ENCODE measurements at places on chromosomes 16 and 17.

DNA sequence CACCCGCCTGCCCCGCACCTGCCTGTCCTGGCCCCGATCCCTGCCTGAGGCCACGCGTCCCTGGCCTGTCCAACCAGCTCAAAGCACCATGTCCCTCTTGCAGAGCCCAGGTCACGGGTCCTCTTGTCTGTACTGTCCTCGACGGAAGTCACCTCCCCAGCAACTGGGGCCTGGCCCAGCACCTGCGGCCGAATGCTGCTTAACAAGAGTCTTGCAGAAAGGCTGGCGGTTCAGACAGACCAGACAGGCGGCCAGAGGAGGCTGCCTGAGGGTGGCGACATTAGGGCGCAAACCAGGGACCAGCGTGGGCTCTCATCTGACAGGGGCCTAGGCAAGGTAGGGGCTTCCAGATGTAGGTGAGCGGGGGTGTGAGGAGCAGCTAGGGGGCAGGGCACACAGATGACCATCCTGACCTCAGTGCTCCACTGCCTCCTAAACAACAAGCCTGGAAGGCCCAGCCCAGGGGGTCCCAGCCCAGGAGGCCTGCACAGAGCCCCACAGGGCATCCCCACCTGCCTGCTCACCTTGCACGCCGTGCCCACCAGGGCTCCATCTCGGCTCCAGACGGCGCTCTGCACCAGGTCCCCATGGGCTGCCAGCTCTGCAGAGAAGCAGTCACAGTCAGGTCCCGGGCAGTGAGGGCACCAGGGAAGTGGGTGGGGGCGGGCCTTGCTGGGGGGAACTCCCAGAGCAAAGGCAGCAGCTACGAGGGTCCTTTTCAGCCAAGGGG lies 11.3 kb downstream of the CORO7 start:
- DNase-seq = no peak

DNA sequence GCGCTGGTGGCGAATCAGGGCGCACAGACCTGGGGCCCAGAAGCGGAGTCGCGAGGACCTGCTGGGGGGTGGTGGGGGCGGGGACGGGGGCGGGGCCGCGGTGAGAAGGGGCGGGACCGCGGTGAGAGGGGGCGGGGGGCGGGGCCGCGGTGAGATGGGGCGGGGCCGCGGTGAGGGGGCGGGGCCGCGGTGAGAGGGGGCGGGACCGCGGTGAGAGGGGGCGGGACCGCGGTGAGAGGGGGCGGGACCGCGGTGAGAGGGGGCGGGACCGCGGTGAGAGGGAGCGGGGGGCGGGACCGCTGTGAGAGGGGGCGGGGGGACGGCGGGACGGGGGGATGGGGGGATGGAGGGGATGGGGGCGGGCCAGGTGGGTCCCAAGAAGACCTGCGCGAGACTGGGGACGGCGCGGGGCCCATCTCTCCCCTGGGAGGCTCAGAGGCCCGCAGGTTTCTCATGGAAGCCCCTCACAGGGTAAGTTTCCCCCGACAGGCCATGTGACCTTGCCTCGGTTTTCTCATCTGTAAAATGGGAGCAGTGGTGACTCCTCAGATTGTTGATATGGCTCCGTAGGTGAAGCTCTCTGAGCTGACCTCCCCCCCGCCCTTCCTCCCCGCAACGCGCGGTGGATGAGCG lies 28.6 kb upstream of the DBNDD1 start:
- no peak for DNase-seq

DNA sequence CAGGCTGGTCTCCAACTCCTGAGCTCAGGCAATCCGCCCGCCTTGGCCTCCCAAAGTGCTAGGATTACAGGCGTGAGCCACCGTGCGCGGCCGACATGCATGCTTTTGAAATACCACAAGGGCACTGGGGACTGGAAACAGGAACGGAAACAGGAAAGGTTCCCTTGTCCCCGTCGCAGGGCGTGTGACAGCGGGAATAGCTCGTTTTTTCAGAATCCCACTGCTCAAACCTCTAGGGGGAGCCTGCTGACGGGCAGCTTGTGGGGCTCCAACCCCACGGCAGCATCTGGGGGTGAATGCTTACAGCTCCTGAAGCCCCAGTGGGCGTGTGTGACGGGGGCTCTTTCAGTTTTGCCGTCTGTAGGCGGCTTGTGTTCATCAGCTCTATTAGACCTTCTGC lies 18.8 kb upstream of the ASGR2 start:
- no peak for DNase-seq

DNA sequence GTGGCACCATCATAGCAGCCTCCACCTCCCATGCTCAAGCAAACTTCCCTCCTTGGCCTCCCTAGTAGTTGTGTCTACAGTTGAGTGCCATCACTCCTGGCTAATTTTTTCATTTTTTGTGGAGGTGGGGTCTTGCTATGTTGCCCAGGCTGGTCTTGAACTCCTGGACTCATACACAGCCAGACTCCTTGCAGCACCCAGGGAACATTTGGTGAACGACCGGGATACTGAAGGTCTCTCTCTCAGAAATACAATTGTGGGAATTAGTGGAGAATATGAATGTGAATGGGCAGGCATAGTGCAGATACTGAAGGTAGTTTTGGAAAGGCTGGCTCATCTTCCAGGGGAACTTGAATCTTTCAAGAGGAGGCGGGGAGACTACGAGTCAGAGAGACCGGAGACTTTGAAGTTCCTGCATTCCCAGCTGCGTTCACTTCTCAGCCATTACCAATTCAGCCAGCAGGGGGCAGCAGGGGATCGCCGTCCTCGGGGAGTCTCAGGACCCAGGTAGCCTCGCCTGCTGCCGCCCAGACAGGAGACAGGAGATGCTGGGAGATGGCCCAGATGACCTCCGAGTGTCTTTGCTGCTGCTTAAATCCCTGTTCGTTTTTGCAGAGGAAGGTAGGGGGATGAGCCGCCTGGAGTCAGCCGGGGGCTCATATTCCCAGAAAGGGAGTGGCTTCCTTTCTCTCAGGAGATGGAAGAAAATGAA lies 68.6 kb downstream of the HAPSTR1 start:
- peak; percentile 89 for DNase-seq

DNA sequence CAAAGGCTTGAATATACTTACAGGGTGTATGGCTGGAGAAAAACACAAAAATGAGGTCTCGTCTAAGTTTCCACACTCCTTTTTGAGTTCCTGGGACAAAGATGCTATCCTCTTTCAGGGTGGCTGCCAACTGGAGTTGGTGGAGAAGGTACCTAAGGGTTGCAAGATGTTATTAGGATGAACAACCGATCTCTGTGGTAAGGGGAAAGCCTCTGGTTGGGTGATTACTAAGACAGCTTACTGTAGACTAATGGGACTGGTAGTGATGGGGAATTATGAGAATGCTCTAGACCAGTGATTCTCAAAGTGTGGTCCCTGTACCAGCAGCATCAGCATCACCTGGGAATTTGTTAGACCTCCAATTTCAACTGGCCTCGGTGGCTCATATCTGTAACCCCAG lies 6.0 kb downstream of the ADAT1 start:
- DNase-seq = no peak

GRCh38 chr17:27402943-27403342 lies 53.3 kb upstream of the KSR1 start:
- no peak for DNase-seq

DNA sequence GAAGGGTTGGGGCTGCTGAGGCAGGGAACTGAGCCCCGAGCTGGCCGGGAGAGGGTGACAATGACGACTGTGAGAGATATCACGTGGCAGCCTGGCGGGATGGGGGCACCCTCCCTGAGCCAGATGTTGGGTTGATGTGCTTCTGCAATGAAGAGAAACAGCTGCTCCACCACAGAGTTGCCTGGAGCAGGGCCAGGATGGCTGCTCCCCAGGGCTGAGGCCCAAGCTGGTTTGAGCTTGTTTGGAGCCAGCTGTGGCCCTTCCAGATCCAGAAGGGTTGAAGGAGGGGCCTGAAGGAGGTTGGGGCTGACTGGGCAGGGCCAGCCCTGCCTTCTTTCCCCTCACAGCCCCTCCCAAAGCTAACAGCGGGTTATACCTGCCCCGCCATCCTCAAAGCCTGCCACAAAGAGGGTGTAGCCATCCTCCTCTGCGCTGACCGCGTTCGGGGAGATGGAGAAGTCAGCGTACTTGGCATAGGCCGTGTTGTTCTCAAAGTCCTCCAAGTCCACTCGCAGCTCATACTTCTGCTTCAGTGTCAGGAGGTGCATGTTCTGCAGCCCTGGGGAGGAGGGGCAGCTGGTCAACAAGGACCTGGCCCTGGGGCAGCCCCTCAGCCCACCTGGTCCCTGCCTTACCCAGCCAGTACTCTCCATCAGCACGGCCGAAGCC lies 2.1 kb downstream of the MFAP4 start:
- peak; percentile 84 for DNase-seq

DNA sequence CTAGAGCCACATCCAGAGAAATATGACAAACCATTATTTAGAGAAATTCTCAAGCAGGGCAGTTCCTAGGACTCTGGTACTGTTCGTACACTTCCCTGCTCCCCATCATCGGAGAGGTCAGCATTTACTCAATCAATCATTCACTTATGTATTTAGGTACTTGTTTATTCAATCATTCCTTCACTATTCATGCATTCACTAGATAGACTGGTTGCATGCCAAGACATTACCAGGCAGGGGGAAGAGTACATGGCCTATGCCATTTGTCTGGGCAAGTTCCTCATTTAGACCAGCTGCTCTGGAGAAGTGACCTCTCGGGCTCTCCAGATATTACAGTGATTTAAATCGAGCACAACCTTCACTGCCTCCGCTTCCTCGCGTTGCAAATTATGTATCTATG lies 603.4 kb downstream of the KCNJ2 start:
- DNase-seq = no peak

GRCh38 chr16:81421126-81421525 lies 23.5 kb upstream of the CMIP start:
- no peak for DNase-seq

DNA sequence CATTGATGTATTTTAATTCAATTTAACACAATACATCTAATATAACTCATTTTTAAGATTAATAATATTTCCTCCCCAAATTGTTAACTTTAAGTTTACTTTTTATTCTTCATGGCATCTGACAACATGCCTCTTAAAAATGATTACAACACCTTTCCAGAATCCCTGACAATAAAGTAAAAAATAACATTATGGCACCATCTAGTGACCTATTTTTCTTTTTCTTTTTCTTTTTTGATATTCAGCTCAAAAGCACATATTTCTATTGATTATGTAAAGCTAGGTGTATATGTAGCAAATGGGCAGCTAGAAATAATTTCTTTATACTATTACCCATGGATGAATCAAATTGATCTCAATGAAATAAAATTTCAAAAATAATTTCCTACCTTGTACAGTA lies 834.3 kb upstream of the CDH8 start:
- no peak for DNase-seq

- DNase-seq = peak; percentile 47
These were observed 146.8 kb downstream of the SEC14L1 start for GRCh38 chr17:77287432-77288068.

DNA sequence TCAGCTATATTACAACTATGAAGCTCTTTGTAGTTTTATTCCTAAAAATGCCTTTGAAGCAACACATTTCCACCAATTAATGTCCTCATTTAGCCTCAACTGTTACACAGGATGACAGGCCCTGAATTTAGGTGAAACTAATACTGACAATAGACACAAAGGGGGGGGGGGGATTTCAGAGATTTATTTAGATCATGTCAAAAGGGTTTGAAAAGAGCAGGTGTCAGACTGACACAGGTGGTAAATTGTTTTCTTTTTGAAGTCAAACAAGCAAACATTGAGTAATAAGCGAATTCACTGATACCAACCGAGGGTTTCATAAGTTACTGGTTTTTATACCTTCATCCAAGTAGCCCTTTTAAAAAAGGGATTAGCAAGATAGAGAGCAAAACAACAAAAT lies 40.8 kb downstream of the KANSL1 start:
- DNase-seq = peak; percentile 53

DNA sequence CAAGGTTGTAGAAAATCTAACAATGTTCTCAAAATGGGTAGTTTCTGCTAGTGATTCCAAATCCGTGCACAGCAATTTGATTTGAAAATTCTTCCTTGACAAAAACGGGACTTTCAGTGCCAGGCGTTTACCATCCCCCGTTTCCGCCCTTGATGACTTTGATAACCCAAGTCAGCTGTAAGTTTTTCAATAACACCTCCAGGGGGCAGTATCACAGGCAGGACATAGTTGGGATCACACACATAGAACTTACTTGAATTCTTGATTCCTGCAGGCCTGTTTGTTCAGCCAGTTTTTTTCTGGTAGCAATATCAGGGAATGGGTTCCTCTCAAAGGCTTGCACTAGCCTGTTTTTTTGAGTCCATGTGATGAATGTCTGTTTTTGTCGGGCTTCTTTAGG lies 5.6 kb downstream of the DUXB start:
- DNase-seq = no peak

DNA sequence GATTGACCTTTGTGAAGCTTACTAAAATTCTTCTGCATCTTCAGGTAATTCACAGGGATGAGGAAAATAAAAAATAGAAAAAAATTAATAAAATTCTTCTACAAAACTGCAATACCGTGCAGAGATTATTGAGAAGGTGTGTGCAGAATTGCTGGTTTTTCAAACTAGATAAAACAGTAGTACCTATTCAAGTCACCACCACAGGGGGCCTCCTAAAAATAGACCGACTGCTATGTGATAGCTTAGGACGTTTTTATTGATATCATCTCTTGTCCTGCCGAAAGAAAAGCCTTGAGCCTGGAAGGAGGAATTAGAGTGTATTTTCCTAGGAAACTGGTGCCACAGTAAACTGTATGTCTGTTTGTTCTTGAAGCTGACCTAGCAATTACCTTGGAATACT lies 325.9 kb downstream of the ZFHX3 start:
- no peak for DNase-seq

All from eye (tissue), 1 donor.